ENCODE measurements at places on chromosomes 7 and 10. TPM values are rescaled to one million over a fixed set of nuclear protein-coding genes. Genes with fewer than 3 reads are reported as not detected.

OPALIN gene
- not detected for total RNA-seq

DNA sequence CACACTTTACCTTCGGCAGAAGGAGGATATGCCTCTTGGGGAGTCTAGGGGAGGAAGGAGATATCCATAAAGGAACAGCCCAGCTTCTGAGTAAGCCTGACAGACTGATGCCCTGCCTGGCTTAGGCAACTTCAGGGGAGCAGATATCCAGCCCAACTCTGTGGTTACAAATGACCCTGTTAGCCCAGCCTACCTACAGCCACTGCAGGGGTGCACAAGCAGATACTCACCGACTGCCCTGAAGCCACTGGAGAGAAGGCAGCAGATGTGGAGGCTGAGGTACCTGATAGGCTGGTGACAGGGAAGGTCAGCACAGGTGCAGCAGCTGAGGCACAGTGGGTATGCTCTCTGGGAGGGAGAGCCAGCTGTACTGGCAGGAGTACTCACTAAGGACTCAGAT, 770.2 kb downstream of the GRID1 start:
- no peak for DNase-seq

- DNase-seq = no peak
These were observed 278.1 kb upstream of the NRP1 start for GRCh38 chr10:33612551-33612950.

DNA sequence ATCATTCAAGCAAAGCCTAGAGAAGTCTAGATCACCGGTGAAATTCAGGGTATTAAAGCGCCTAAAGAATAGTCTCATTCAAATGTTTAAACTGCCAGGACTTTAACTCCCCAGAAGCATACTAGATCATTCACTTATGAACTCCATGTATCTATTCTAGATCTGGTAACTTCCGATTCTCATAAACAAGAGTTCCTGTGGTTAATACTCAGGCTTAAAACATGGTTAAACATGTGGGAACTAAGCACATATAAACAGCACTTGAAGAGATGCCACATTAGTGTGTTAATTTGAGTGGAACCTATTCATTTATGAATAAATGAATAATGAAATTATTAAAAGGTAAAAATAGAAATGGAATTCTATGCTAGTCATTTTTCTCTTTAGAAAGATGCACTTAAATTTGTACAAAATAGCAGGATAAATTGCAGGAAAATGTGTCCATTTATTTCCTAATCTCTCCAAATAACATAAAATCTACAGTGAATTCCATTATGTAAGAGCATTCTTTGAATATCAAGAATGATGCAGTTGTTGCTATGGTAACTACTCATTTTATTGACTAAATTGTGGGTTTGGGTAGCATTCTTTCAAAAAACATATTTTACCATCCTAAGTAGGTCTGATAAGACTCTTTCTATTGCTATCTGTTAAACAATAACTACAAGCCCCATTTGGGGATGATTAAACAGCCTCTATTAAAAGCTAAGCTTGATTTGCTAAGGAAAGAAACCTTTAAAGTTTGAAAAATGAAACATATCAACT, 147.6 kb upstream of the TMEM168 start:
- no peak for DNase-seq

- DNase-seq = no peak
These were observed 23.2 kb downstream of the DPCD start for GRCh38 chr10:101611096-101611905.
